Muscle of back (tissue), 13 donors: ENCODE measurements at places on chromosomes 1 and 21.

DNA sequence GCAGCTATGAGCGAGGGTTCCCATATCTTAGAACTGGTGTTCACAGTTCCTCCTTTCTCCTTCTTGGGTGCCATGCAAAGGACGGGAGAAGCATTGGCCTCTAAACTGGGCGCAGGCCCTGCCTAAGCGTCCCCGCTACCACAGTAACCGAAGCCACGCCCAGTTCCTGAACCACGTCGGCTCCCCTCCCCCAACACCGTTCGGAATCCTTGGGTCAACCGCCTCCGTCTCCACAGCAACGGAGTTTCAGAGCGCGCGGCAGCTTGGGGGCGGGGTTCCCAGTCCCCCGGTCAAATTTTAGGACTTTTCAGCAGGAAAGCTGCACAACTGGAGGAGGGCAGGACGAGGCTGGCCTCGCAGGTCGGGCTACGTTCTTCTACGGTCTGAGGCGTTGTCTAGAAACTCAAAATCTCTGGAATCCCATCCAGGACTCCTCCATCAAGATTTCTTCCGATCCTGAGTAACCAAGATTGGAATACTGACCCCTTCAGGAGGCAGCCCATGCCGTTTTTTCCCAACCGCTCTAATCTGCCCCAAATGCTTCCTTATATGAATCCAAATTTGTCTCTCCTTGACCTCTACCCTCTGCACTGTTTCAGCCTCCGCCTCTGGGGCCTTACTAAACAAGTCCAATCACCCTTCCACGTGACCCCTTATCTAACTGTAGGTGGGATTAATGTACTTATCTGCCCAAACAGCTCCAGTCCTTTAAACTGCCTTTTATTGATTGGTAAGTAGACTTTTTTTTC is at the start of gene SPAG17:
TSS of gene SPAG17 (minus strand) at position 145 of the 749 bp plus-strand sequence. CDS start at position 74, 71 bp downstream.
- DNase-seq: peak; percentile 94

- no peak for DNase-seq
Observed at GRCh38 chr21:42658320-42659105, 5.1 kb downstream of the PDE9A start.

DNA sequence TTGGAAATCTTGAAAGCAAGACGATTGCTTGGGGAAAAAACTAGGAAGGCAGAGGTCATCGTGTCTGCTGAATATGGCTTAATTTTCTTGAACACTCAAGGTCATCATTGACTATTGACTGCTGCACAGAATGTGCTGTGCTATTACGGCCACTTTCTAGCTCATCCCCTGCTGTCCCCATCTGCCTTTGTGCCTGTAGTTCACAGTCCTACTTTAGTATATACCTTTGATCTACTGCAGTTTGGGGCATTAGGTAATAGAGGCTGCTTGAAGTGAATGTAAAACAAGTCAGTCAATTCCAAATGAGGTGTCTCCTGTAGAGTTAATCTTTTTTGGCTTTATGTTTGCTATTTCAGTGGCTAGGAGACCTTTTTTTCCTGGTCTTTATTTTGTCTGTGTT is 8.3 kb downstream of the RAB4A start:
- no peak for DNase-seq

DNA sequence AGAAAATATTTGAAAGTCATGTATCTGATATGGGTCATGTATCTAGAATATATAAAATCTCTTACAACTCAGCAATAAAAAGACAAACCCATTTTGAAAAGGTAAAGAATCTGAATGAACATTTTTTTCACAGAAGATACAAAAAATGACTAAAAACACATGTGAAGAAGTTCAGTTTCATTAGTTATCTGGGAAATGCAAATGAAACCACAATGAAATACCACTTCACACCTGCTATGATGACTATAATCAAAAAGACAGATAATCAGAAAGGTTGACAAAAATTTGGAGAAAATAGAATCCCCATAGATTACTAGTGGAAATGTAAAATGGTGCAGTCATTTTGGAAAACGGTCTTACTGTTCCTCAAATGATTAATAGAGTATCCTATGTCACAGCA is 631.0 kb downstream of the MRPL39 start:
- DNase-seq: no peak

DNA sequence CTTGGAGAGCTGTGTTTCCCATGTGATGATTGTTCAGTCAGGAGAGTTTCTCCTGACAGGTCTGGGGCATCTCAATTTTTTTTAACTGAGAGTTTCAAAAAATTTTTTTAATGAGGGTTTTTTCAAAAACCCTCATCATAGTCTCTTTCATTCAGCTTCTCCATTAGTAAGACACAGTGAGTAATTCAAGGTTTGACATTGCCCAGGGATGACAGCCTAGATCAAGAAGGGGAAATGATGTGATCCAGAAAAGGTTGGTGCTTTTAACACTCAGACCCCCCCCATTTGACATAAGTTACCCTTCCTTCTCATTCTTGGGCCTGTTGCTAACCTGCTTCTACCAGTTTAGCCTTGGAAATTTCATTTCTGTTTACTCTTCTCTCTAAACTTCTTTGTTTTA is 189.4 kb upstream of the HOOK1 start:
- DNase-seq: no peak

DNA sequence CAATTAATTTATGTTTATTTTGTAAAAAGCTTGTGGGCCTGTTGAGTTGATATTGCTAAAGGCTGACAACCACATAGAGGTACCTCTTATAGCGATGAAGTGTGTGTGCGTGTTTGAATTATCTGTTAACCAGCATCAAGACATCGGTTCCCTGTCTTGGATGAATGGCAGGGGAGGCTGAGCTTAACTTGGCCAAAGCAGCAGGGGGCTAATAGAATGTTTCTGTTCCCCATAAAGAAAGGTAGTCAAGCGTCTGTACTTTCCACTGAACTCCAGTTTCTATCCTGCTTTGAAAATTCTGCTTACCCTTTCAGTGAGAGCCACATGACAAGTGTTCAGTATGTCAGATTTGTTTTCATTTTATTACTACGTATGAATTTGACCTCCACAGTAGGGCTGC is 63.0 kb downstream of the ROR1 start:
- no peak for DNase-seq

DNA sequence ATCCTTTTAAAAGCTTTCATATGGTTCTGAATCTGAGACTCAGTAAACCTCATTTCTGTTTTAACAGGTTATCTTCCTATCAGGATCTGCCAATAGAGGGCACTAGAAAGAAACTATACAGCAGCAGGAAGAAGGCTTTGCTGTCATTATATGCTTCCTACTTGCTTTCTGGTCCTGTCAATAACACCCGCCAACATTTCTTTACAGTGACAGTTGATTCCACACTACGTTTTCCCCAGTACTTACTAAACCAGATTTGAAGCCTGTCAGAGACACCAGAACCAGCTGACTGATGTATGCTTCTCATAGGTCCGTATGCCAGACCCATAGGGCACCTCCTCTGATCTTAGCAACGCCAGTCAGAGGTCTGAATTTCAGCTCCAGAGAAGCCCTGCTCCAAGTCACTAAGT is 341.0 kb upstream of the NEGR1 start:
- peak; percentile 33 for DNase-seq

DNA sequence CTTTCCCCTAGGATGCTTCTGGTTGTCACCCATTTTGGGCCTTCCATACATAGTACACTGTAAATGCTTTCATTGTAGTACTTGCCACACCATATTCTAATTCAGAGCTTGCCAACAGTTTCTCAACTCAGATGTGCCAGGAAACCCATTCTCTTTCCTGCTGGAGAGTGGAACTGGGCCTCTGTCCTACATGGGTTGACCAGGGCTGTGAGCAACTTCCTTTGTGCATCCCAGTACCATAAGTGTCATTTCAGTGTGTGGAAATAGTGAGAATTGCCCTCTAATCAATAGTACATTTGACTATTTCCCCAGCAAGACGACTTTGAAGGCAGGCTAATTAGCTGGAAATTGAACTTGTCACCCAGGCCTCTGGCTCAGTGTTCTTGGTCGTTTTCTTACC is 74.8 kb downstream of the MTR start:
- no peak for DNase-seq

- no peak for DNase-seq
Observed at GRCh38 chr1:67740543-67740942, 55.5 kb downstream of the GADD45A start.

DNA sequence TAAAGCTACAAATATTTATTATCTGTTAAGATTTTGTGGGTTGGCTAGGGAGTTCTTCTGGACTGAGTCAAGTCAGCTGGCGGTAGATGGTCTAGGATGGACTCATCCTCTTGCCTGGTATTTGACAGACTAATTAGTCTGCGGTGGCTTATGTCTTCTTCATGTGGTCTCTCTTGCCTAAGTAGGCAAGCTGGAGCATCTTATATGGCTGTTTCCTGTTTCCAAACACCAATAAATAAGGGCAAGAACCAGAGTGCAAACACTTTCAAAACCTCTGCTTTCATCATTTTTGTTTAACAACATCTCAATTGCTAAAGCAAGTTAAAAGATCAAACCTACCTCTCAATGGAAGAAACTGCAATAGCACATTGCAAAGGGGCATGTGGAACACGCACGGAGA is 484.8 kb downstream of the PTPRC start:
- DNase-seq: no peak

- DNase-seq: no peak
Observed at GRCh38 chr21:37117204-37117603, 44.1 kb downstream of the TTC3 start.

- DNase-seq: no peak
Observed at GRCh38 chr1:208234721-208235120, 9.5 kb downstream of the PLXNA2 start.

- no peak for DNase-seq
Observed at GRCh38 chr1:169488157-169488556, 2.4 kb upstream of the SLC19A2 start.
